ENCODE measurements at places on chromosomes 7 and 10.

GRCh38 chr7:3187444-3188040, 113.5 kb upstream of the SDK1 start:
- DNase-seq, result no peak

DNA sequence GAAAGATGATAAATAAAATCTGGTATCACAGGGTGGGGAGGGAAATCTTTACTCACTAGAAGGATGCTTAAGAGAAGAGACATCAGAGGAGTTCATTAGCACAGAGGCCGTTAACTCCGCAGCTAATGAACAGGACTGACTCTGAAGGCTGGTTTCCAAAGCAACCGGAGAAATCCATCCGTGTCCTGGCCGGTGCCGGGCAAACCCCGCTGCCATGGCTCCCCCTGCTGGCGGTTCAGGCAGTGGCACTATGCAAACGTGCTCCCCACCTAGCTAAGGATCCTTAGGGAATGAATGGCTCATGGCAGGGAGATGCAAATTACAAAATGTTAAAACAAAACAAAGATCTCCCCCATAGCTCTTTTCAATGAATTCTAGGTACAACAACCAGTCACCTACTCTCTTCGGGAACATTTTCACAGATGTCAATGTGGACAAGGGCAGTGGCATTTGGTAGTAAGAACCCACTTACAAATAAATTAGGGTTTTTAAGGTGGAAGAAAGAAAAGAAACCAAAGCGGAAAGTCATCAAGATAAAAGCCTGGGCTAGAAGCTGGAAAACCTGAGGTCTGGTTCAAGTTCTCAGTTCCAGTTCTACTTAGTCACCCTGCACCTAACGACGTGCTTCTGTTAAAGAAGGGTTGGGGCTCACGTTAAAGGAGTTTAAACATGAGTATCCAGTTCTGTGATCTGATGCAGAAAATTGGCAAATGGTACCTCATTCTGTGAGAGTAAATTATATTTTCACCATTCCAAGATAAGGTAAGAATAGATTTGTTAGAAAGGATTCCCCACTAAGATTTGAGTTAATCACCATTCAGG, 138.2 kb downstream of the SVIL start:
- DNase-seq, result peak; percentile 11

DNA sequence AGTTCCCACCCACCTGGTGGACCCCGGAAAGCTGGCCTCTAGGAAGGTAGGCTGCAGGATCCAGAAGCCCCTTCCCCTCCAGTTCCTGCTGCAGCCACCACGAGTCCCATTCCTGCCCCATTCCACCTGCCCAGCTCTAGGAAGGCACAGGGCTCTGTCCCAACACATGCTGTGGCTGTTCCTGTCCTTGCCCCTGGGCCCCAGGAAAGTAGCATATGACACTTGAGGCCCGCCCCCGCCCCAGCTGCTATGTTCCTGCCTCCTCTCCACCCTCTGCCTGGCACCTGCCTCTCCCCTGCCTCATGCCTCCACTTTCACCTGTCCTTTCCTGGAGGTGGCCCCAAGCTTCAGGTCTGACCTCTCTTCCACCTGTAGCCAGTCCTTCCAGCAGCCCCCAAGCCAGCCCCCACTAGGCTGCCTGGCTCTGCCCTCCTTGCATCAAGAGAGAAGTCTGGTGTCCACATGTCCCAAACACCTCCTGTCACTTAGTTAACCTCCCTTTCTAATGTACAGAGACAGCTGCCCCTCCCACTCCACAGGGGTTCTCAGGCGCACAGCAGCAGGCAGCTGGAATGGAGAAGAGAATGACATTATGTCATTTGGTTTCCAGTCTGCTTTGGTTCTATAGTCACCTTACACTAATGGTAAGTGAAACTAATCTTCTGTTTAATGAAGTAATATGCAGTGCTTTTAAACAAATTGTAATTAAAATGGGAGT, 22.7 kb downstream of the YKT6 start:
- no peak for DNase-seq

DNA sequence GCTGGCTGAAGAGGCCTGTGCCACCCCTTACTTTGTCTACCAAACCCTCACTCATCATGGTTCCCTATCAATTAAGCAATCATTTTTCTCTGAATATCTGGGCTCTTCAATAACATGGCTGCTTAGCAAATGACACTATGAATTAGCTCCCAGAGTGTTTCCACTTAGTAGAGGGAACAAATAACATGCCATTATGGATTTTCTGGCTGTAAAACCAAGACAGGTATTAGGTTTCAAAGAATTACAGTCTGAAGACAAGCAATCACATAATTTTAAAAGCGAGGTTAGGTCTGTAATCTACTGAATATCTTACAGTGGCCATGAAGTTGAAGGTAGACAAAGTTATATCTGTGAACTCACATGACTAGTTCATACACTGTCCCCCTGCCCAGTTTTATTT, 220.8 kb upstream of the PHYHIPL start:
- no peak for DNase-seq

- DNase-seq, result no peak
Measured at GRCh38 chr7:117759950-117760640, 113.1 kb downstream of the CTTNBP2 start.

GRCh38 chr7:92412745-92413144, 34.5 kb upstream of the GATAD1 start:
- no peak for DNase-seq

GRCh38 chr10:111766464-111766863, 417.1 kb downstream of the GPAM start:
- DNase-seq, result no peak

DNA sequence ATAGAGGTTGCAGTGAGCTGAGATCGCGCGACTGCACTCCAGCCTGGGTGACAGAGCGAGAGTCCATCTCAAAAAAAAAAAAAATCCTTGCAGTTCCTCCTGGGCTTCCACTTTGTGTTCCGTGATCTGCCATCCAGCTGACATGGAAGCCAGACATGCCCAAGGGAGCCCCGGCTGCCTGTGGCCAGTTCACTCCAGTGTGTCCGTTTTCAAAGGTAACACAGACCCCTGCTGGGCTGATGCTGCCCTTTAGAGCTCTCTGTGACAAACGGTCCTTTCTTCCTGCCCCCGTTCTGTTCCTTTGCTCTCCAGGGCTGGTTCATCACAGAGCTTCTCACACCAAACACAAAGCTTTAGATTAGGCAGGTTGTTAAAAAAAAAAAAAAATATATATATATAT, 130.8 kb downstream of the CUL2 start:
- no peak for DNase-seq

DNA sequence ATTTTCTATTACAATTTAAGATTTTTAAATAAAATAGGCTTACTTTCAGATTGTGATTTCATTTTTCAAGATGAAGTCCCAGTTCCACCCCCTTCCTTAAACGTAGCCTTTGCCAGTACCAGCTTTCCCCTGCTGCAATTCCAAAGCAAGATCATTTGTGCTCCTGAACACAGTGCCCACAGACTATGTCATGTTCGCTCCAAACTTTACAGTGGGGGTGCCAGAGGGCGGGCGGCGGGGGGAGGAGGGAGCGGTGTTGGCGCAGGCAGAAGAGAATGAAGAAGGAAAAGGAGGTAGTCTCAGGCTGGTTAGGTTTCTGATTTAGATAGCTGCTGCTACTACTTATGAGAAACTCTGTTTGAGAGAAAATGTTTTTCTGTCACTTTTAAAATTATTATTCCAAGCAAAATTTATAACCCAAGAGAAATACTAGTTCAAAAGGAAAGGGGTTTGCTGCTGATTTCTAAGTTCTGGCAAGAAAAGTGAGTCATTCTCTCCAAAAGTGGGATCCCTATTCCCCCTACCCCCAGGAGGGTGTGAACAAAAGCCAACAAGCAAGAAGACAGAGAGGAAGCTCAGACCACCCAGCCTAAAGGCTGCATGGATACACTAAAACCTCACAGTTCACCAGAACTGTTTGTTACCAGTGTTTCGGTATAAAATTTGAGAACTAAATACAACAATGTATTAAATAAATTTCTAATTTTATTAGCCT, 109.6 kb downstream of the SRPK2 start:
- no peak for DNase-seq

GRCh38 chr10:99528494-99529441, 4.0 kb upstream of the NKX2-3 start:
- DNase-seq, result no peak

GRCh38 chr7:102306916-102307677, 20.4 kb downstream of the SH2B2 start:
- no peak for DNase-seq

GRCh38 chr7:82926477-82926876, 236.2 kb downstream of the PCLO start:
- no peak for DNase-seq

DNA sequence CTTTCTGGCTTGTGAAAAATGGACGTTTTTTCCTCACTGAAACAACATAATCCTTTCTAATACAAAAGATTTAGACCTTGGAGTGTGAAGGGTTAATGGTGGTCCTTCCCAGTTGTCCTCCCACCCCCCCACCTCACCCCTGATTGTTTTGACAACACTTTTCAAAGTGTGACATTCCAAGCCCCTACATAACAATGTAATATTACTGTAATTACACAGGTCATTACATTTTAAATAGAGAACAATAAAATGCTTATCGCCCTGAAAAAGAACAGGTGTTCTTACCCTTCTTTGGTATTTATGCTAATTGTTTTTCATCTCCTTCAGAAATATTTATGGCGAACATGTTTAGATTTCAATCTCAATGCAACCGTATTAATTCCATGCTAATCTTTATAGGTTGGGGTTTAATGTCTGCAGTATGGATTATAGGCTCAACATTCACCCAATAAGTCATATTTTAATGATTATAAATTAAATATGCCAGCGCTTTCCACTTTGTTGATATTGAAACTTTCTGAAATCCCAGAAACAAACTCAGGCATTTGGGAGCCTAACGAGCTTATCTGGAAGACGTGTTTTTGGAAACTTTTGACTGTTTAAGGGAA, 5.0 kb downstream of the TCF7L2 start:
- no peak for DNase-seq

GRCh38 chr7:112444505-112444904, 5.8 kb upstream of the IFRD1 start:
- DNase-seq, result no peak

DNA sequence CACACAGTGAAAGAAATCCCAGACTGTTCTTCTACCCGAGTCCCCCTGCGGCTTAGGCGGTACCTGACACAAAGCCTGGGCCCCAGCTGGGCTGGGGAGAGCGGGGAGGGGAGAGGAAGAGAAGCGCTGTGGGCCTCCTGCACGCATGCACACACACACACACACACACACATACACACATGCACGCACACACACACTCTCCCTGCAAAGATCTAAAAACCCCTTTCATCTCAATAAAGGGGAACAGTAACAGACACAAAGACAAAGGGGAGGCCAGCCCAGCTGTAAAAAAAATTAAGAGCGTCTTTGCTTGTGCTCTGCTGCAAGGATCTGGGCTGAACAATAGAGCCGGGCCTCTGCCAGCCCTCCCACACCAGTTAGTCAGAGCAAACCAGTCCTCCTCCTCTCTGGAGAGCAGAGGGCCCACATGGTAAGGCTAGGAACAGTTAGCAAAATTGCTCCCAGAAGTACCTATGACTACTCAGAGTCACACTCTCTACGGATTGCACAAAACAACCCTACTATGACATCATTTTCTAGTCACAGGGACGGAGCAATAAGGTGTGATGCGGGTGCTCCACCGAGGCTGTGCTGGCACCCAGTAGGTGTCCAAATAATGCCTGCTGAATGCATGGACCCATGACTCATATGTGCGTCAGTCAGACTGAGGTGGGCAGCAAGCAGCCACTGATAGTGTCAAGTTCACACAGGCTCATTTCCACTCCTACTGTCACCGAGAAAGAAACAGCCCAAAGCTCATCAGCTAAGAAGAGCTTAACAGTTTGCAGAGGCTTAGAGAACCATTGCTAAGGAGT, 9.2 kb downstream of the ITPRIP start:
- DNase-seq, result no peak

- DNase-seq, result no peak
Measured at GRCh38 chr10:95792874-95793285, 36.9 kb downstream of the ENTPD1 start.

GRCh38 chr7:24702755-24703154, 54.5 kb downstream of the GSDME start:
- no peak for DNase-seq

GRCh38 chr10:35770817-35771355, 128.8 kb upstream of the FZD8 start:
- no peak for DNase-seq

DNA sequence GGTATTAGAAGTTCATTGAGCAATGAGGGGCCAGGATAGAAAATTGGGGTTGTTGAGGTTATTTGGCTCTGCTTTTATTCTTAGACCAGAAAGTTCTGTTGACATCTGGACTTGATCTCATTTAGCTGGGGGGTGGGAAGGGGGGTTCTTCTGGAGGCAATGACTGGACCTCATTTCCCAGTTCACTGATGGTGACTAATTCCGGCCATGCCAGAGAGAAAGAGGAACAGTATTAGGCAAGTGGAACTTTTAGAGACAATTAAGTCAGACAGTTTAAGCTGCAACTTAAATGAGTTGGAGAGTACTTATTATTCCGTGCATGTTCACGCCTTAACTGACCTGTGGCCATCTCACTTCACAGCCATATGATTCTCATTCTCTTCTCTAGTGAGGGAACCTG, 512.5 kb downstream of the REEP3 start:
- no peak for DNase-seq

DNA sequence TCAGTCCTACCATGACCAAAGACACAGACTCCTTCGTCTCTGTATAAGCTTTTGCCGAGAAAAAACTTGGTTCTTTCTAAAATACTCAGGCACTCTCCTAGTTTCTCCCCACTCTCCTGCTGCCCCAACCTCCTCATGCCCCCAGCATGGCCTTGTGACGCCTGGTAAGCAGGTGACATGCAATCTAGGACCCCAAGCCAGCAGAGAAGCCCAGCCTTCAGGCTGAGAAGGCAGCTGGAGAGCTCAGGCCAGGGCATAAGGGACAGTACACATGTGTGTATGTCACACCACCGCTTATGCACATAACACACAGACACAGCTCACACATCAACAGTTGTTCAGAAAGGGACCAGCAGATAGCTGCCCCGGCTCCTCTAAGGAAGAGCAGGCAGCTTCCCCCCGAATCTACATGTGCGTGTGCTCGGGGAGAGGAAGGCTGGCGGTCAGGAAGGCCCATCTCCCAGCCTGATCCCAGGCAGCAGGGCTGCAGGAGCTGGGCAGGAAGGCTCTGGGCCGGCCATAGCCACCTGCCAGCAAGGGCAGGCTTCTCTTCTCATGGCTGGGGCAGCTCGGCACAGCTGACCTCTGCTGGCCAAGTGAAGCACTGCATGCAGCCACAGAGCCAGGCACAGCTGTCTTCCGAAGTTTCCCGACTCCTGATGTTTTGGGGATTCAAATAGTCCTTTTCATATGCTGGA, 8.5 kb downstream of the DDX56 start:
- no peak for DNase-seq

DNA sequence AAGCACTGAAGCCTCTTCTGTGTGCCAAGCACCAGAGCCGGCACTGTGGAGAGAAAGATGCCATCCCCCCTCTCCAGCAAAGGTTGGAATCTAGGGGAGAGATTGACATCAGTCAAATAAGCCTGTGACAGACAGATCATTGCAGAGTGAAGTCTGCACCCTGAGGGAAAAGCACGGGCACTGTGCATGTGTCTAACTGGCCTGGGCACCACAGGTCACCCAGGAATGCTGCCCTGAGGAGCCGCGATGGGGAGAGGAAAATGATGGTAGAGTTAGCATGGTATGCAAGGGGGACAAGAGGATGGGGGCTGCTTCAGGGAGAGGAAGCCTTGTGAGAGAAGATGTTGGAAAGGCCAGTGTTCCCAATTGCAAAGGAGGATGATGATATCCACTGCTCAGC, 261.0 kb downstream of the GRID1 start:
- DNase-seq, result no peak
